ENCODE measurements at places on chromosomes 1 and 21. TPM values are rescaled to one million over a fixed set of nuclear protein-coding genes. Genes with fewer than 3 reads are reported as not detected.

The TNNT2 gene
- total RNA-seq, result 4.0 TPM

The PPIAL4G gene
- 0.12 TPM for total RNA-seq

The RBM11 gene
- 1.6 TPM for total RNA-seq

The TLCD4 gene
- total RNA-seq, result 53.4 TPM

The TTC34 gene
- 1.1 TPM for total RNA-seq

The ZNF683 gene
- 0.19 TPM for total RNA-seq

The LEFTY1 gene
- total RNA-seq, result 199 TPM

The DNAJC11 gene
- total RNA-seq, result 71.1 TPM

The C1QTNF12 gene
- 36.5 TPM for total RNA-seq

The RIPPLY3 gene
- not detected for total RNA-seq

The S100A9 gene
- total RNA-seq, result 151 TPM

The ATP1A4 gene
- total RNA-seq, result not detected

The HSPA6 gene
- 1.8 TPM for total RNA-seq

The PALMD gene
- total RNA-seq, result 4.4 TPM

The NUDT4B gene
- total RNA-seq, result 0.61 TPM

The TINAGL1 gene
- 104 TPM for total RNA-seq

The CLCC1 gene
- total RNA-seq, result 32.1 TPM

The FMOD gene
- total RNA-seq, result 26.6 TPM

The CD101 gene
- total RNA-seq, result 6.1 TPM

The ANXA9 gene
- not detected for total RNA-seq

The MROH9 gene
- not detected for total RNA-seq

The IL19 gene
- total RNA-seq, result not detected

The DAB1 gene
- 0.61 TPM for total RNA-seq

The TAF12 gene
- total RNA-seq, result 23.2 TPM

The S100A1 gene
- 2.4 TPM for total RNA-seq

The DNAI4 gene
- 14.8 TPM for total RNA-seq

The AVPR1B gene
- 0.72 TPM for total RNA-seq

The RGSL1 gene
- total RNA-seq, result not detected

The PATJ gene
- total RNA-seq, result 112 TPM

The ABCA4 gene
- 1.0 TPM for total RNA-seq

The SLC35F3 gene
- total RNA-seq, result 0.20 TPM

The TDRD10 gene
- total RNA-seq, result 0.65 TPM

The CHIA gene
- not detected for total RNA-seq

The SLC22A15 gene
- 2.0 TPM for total RNA-seq

The SPRR2E gene
- total RNA-seq, result not detected

The XKR8 gene
- 9.8 TPM for total RNA-seq

The HSD3B2 gene
- total RNA-seq, result 14.7 TPM
